Activated naive CD4-positive, alpha-beta T cell treated with anti-CD3 and anti-CD28 coated beads for 36 hours (primary cell): ENCODE measurements at places on chromosomes 1 and 21.

DNA sequence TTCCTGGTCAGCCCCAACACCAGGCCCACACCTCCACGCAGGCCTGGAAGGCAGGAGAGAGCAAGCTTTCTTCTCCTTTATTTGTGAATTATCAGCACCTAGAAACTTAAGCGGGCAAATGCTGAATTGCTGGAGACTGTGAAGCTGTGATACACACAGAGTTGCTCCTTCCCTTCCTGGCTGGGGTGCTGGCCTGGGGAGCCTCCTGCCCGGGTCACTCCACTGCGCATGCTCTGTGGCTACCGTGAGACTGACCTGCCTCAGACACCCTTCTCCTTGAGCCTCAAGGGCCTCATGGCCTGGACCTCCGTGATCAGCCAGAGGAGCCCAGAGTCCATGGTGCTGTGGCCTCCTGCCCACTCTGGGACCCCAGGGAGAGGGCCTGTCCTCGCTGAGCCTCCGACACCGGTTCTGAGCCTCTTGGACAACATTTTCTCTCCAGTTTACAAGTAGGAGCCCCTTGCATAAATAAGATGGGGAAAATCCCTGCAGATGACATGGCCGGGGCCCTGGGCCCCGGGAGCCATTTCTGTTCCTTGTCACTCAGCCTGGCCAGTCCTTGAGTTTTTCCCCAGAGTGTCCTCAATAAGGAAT lies 18.0 kb downstream of the AGPAT3 start:
- H3K4me3 ChIP-seq: no peak overlapping the region
- DNase-seq: no peak
- no peaks in the 10 kb centered on the region for H3K27me3 ChIP-seq
- H3K4me1 ChIP-seq: peaks cover 71% of the 10 kb centered on the region
- peak overlapping the region; percentile 60 for H3K27ac ChIP-seq

GRCh38 chr1:202241376-202242079 lies 47.9 kb downstream of the LGR6 start:
- DNase-seq: no peak
- peaks cover 10% of the 10 kb centered on the region for H3K27me3 ChIP-seq
- no peaks in the 10 kb centered on the region for H3K36me3 ChIP-seq

DNA sequence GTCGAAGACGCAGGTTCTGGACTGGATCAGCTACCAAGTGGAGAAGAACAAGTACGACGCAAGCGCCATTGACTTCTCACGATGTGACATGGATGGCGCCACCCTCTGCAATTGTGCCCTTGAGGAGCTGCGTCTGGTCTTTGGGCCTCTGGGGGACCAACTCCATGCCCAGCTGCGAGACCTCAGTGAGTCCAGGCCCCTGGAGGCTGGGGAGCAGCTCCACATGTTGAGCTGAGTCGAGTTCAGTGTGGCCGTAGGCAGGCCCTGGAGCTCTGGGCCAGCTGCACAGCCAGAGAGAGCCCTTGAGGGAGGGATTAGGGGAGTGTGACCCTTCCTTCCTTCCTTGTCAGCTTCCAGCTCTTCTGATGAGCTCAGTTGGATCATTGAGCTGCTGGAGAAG lies 1.6 kb downstream of the ELF3 start:
- no peak overlapping the region for H3K27ac ChIP-seq
- H3K27me3 ChIP-seq: no peaks in the 10 kb centered on the region
- H3K4me1 ChIP-seq: no peaks in the 10 kb centered on the region
- H3K36me3 ChIP-seq: no peaks in the 10 kb centered on the region
- DNase-seq: no peak

GRCh38 chr1:60571811-60572210 lies 498.2 kb upstream of the C1orf87 start:
- no peak for DNase-seq
- H3K27me3 ChIP-seq: no peaks in the 10 kb centered on the region
- no peak overlapping the region for H3K4me3 ChIP-seq

GRCh38 chr1:42318601-42319000 lies 16.4 kb downstream of the FOXJ3 start:
- peaks cover 89% of the 10 kb centered on the region for H3K4me1 ChIP-seq
- no peak for DNase-seq
- peak overlapping the region; percentile 80 for H3K27ac ChIP-seq
- H3K36me3 ChIP-seq: peaks cover 5% of the 10 kb centered on the region
- no peaks in the 10 kb centered on the region for H3K27me3 ChIP-seq

- H3K27ac ChIP-seq: no peak overlapping the region
- H3K4me3 ChIP-seq: no peak overlapping the region
- H3K36me3 ChIP-seq: no peaks in the 10 kb centered on the region
- peaks cover 27% of the 10 kb centered on the region for H3K4me1 ChIP-seq
- no peak for DNase-seq
Measured at GRCh38 chr1:156708218-156708661, 2.9 kb upstream of the CRABP2 start.

GRCh38 chr1:23661887-23662286 lies 29.7 kb upstream of the RPL11 start:
- no peaks in the 10 kb centered on the region for H3K27me3 ChIP-seq
- H3K4me3 ChIP-seq: no peak overlapping the region
- no peak overlapping the region for H3K27ac ChIP-seq
